ENCODE measurements at places on chromosomes 4 and X. TPM values are rescaled to one million over a fixed set of nuclear protein-coding genes. Genes with fewer than 3 reads are reported as not detected.
A peak's percentile ranks its signal among the peaks of the same experiment; 100 is the strongest.

DNA sequence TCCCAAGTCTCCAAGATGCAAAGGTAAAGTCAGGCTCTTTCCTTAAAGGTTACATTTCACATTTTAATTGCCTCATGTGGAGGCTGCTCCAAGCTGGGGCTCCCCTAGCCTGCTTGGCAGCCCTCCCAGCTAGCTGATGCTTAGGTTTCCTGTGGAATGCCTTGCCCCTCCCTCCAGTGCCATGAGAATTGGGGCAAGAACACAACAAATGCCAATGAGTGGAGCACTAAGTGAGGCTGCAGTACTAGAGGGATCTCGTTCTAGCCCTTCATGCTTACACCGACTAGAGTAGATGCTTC, 597.7 kb downstream of the MID1IP1 start:
- no peak for DNase-seq

The QDPR gene
- 45.1 TPM for total RNA-seq

DNA sequence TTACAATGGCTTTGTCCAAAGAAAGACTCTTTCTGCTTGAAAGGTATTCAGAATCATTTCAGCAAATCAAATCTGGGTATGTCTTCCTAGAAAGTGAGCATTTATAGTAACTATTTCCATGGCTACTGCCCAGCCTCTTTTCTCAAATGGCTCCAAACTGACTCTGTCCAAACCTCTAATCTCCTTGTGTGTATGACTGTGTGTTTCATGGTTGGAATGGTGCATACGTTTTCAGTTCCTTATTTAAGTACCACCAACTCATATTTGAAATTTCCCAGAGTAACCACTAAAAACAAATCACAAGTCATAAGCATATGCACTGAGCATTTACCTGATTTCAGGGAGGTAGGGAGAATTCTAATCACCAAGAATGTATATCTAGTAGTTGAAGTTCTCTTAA, 106.0 kb downstream of the TMEM144 start:
- DNase-seq = no peak

The CXCL11 gene
- not detected for total RNA-seq

- no peak for DNase-seq
Measured at GRCh38 chrX:15158736-15159406, 111.0 kb downstream of the ASB9 start.

- no peak for DNase-seq
Measured at GRCh38 chr4:139522457-139522856, 33.6 kb downstream of the SETD7 start.

- DNase-seq = no peak
Measured at GRCh38 chr4:20266215-20267082, 14.7 kb downstream of the SLIT2 start.

DNA sequence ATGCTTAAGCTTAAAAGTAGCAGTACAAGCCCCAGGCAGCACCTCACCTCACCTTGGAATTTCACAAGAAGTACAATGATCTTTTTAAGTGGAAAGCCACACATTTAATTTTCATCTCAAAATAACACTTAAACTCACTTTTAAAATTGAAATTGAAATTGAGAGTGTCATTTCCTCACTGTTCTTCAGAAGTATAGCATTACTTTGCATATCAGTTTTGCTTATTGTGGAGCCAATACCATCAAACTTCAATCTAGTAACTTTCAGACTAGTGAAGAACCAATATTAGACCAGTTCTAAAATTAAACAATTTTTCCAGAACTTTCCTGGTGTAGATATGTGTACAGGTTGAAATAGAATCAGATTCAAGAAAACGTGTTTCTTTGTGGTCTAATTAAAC, 242.4 kb downstream of the NDST4 start:
- no peak for DNase-seq

- DNase-seq = peak; percentile 28
Measured at GRCh38 chr4:105158837-105159236, 12.2 kb downstream of the TET2 start.

DNA sequence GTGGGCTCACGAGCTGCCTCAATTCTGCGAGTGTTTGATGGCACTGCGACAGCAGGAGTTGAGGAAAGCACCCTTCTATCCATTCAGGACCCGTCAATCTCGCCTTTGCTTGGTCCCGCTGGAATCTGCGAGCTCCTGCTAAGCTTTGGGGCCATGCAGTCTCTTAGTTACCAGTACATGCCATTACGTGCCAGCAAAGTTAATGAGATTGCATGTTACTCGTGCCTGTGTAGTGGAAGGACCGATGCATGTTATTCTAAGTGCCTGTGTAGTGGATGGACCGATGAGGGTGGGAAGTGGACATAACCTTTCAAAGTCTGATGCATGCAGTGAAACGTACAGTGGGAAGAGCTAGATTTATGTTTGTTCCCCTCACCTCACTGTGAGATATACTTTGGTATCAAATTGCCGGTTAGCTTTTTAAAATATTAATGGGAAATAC, 569 bp downstream of the RPS3A start:
- no peak for DNase-seq

DNA sequence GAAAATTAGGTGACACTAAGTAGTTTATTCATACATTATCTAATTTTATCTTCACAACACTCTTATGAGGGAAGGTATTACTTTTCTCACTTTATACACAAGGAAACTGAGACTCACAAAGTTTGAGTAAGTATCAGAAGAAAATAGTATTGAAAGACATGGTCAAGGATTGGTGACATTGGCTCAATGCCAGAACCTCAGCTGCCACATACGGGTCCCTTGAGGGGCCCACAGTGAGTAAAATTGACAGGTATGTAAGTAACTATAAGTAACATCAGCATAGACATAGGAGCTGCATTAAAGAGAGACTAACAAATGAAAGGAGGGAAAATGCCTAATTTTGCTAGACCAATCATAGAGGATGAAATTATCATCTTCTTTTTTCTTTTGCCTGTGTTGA, 134.1 kb downstream of the COX18 start:
- no peak for DNase-seq

The SPANXA2 gene
- not detected for total RNA-seq

The IRAK1 gene
- total RNA-seq = 108 TPM

DNA sequence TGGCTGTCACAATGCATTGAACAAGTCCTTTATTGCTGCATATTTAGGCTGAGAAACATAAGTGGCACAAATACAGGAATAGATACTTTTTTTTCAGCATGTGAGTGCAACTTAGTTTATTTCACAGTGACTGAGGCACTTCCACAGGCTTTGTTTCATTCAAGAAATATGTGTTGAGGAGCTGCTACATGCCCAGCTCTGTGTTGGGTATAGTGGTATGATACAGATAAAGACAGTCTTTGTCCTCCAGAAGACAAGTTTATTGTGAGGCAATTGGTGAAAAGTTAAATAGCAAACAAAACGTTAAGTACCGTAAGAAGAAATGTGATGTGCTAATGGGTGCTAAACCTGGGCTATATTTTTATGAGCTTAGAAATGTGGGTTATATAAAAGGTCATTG, 186.4 kb downstream of the SPRY1 start:
- no peak for DNase-seq
